ENCODE measurements at places on chromosomes 13 and 19.

DNA sequence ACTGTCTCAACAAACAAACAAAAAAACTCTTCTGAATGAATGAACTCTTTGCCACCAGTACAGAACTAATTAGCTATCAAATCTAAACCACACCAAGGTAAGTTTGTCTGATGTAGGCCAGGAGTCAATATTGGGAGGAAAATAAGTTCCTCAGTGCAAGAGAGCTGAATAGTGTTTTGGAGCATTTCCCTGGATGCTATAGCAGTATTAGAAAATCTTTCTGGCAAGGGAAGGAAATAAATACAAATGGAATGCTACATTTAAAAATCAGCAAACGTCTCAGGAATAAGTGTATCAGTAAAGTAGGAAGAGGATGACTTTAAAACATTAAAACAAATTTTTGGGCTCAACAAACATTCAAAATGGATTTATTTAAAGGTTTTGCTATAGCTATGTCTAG is 81.3 kb upstream of the TMTC4 start:
- no peak for DNase-seq

- no peak for DNase-seq
These were observed 276.9 kb upstream of the SGCG start for GRCh38 chr13:22903925-22904324.

- DNase-seq = no peak
These were observed at the start of gene RGL3 for GRCh38 chr19:11418549-11419506. RGL3 (minus strand) TSS chr19:11419314; CDS start chr19:11419278, 36 bp downstream.

DNA sequence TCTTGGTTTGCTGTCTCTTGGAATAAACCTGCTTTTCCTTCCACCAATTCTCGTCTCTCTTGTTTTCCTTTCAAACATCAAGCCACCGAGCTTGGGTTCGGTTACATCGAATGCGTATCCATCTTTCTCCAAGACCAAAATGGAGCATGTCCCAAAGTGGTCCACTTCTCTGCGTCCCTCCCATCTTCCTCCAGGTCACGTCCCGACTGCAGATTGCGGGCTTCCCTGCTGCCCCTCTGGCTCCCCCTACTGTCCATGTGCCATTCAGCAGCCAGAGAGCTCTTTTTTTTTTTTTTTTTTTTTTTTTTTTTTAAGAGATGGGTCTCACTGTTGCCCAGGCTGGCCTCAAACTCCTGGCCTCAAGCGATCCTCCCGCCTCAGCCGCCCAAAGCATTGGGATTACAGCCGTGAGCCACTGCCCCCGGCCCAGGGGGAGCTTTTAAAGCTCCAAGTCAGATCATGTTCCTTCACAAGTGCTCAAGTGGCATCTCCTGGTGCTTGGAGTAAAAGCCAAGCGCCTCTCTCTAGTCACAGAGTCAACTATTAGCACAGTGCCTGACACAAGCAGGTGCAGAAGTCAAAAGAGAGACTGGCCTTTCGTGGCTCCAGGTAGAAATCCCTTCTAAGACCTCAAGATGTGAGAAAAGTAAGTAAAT is 10.0 kb downstream of the COL5A3 start:
- DNase-seq = no peak

DNA sequence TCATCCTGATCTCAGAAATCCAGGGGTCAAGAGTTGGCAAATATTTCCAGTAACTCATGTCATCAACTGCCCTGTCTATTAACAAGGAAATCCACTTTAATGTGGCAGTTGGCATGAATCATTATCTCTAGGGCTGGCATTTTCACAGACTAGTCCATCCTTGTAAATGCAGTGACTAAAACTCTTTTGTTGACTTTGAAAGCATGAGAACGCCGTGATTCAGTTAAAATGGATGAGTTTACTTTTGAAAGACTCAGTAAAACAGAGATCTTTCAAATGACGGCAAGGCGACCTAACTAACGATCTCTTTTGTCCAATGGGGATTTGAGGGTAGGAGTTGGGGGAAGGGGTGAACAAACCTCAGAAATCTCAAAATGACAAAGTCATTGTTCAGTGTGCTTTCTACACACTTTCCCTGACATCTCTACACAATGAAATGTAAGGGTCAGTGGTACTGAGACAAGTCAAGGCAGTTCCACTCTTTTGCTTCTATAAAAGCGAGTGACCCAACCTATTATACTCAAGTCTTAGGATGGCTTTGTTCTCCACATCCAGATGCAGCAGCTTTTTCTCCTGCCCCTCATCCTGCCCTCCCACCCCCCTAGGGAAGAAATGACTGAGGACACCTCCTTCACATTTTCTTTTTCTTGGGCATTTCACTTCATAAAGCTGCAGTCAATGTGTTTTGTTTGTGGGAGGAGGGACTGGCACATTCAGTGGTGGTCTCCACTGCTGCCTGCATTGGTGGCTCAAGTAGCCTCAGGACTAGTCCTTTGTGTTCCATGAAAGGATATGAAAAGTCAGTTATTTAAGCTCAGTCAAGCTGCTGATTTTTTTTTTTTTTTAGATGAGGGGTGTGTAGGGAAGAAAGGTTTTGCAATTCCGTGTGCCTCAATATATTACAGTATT is 200.5 kb downstream of the ABCC4 start:
- DNase-seq = no peak

DNA sequence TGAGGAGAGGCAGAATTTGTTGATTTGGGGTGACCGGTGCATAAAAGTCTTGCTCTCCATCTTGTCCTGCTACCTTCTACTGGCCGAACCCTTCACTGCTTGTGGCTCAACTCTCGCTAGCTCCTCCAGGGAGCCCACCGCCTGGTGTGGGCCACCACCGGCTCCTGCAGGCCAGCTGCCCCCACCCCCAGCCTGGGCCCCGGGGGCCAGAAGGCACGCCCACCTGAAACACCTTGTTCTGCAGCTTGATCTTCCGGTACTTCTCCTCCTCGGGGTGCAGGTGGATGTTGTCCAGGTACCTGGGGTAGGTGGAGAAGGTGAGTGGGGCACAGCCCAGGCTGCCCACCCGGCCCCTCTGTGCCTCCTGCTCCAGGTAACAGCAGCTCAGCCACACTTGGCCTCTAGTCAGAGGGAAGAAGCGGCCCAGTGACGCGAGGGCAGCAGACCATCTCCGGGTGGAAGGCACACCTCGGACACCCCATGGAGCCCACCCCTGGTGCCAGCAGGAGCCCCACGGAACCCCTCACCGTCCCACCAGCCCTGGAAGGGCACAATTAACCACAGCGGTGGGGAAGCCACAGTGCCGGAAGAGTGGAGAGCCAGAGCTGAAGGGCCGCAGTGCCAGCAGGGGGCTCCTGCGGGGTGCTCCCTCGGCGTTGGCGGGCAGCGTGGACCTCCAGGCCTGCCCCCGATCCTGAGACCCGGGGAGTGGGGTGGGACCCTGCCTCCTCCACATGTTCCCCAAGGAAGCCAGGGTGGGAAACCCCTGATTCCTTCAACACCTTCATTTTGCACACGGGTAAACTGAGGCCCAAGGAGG is 10.1 kb downstream of the UBXN6 start:
- DNase-seq = no peak

- peak; percentile 12 for DNase-seq
These were observed 75.3 kb downstream of the CACNA1A start for GRCh38 chr19:13430790-13431582.

DNA sequence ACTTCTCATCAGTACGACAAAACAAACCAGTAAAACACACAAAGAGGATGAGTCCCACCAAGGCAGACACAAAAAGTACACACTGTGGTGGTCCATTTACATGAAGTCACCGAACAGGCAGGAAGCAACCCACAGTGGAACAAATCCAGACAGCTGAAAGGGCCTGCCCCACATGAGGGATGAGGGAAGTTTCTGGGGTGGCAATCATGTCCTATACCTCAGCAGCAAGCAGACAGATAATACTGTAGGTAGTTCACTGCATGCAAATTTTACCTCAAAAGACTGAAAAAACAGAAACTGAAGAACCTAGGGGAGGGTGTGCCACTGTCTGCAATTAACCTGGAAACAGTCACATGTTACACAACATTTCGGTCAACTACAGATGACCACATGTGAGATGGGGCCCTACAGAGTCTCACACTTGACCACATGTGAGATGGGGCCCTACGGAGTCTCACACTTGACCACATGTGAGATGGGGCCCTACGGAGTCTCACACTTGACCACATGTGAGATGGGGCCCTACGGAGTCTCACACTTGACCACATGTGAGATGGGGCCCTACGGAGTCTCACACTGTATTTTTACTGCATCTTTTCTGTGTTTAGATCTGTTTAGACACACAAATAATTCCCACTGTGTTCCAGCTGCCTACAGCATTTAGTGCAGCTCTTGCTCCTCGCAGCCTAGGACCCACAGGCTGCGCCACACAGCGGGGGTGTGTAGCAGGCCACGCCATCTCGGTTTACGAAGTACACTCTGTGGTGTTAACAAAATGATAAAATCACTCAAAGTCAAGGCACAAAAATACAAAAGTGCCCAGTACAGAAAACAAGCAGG is 22.2 kb downstream of the PCID2 start:
- DNase-seq = no peak

DNA sequence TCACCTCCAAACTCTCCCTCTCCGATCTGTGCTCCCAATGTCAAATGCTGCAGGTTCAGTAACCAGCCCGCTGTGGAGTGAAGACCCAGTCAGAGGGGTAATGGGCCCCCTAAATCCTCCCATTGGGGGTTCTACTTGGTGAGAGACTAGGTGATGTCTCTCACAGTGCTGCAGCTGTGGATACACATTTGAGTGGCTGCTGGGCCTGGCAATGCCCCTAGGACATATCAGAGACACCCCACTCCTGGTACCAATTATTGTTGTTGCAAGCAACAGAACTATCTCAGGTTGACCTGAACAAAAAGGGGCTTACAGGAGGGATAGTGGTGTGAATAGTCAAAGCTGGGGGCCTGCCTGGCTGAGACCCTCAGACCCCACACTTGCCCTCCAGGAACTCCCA is 4.6 kb downstream of the MATK start:
- DNase-seq = no peak

Measured in fibroblast of skin of left quadriceps (primary cell).